ENCODE measurements at places on chromosomes 1 and 21. TPM values are rescaled to one million over a fixed set of nuclear protein-coding genes. Genes with fewer than 3 reads are reported as not detected.

- no peak for ATAC-seq
These were observed 3.0 kb upstream of the AADACL4 start for GRCh38 chr1:12640958-12641272.

- no peak for ATAC-seq
These were observed 123.4 kb downstream of the KCNK1 start for GRCh38 chr1:233737341-233737740.

DNA sequence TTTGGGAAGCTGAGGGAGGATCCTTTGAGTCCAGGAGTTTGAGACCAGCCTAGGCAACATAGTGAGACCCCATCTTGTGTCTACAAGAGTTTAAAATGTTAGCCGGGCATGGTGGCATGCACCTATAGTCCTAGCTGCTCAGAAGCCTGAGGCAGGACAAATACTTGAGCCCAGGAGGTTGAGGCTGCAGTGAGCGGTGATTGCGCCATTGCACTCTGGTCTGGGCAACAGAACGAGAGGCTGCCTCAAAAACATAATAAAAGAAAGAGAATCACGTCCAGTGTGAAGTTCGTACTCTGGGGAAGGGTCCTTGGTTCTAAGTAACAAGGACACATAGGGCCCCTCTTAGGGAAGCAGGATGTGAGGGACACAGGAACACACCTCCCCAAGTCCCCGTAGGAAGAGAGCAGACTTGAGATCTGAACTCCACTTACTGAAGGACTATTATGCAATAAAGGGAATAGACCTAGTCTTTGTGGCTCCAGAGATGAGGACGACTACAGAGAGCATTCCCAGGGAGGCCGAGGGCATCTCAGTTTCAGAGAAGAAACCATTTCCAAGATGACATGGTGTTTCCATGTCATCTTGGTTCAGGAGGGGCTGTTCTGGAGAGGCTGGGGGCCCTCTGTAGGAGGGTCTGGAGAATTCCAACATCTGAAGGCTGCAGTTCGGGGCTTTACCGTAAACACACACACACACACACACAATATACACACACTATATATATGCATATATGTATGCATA lies 10.8 kb upstream of the ENO1 start:
- no peak for ATAC-seq

DNA sequence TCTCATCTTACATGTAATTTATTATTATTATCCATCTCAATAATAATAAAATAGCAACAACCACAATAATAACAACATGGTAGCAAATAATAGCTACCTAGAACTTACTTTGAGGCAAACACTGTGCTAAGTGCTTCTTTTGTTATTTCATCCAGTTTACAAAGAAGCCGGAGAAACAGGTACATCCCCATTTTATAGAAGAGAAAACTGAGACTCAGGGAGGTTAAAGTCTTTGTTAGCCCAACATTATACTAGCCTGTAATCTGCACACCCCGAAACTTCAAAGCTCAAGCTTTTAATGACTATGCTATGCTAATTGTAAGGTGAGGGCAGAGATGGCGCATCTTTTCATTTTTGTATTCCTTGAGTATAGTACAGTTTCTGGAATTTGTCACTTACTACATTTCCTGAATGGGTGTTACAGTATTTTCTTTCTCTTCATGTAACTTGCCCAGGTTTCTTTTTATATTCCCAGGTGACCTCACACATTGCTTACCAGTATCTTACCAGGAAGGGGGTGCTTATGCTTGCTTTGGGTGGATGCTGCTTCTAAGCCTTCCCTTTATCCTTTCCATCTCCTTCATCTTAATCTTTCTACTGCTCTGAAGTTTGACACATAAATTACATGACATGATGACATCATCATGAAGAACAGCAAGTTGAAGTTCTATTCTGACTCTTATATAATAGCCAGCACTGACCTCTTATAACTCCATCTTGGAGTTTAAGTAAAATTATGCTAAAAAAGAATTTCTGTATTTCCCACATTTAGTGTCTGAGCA lies 8.3 kb downstream of the GCLM start:
- no peak for ATAC-seq

- peak; percentile 86 for ATAC-seq
These were observed 475.4 kb downstream of the PTPRU start for GRCh38 chr1:29711582-29712283.

- ATAC-seq: no peak
These were observed 117.1 kb downstream of the FOXD2 start for GRCh38 chr1:47554901-47555300.

GRCh38 chr1:164813776-164814175 lies 254.8 kb downstream of the PBX1 start:
- no peak for ATAC-seq

GRCh38 chr1:191752342-191752741 lies 405.9 kb upstream of the RGS18 start:
- ATAC-seq: no peak

DNA sequence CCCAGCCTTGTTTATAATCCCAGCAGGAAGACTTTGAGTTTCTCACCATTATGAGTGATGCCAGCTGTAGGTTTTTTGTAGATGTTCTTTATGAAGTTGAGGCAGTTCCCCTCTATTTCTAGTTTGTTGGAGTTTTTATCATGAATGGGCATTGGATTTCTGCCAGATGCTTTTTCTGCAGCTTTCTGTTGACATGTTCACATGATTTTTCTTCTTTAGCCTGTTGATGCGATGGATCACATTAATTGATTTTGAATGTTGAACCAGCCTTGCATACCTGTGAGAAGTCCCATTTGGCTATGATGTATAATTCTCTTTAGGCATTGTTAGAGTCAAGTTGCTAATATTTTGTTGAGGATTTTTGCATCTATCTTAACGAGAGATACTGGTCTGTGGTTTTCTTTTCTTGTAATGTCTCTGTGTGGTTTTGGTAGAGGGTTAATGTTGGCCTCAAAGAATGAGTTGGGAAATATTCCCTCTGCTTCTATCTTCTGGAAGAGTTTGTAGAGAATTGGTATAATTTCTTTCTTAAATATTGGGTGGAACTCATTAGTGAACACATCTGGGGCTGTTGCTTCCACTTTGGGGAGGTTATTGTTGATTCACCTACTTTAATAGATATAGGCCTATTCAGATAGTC lies 33.2 kb downstream of the ZBTB40 start:
- no peak for ATAC-seq

DNA sequence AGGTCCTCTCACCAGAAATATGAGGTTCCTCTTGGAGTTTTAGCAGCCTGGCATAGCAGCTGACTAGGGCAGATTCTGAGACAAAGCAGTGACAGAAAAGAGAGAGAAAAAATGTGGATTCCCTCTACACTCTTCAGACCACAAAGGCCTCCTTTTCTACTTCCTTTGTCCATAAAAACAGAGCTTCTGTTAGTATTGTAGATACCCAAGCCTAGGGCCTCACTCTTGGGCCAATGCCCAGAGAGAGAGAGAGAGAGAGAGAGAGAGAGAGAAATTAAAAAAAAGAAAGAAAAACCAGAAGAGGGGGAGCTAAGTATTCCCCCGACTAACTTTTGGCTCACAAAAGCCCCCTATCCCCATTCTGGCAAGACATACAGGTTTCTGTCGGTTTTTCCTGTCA lies 2.4 kb upstream of the ZRANB2 start:
- no peak for ATAC-seq

GRCh38 chr1:160550572-160551034 lies 27.5 kb upstream of the SLAMF6 start:
- ATAC-seq: peak; percentile 90

DNA sequence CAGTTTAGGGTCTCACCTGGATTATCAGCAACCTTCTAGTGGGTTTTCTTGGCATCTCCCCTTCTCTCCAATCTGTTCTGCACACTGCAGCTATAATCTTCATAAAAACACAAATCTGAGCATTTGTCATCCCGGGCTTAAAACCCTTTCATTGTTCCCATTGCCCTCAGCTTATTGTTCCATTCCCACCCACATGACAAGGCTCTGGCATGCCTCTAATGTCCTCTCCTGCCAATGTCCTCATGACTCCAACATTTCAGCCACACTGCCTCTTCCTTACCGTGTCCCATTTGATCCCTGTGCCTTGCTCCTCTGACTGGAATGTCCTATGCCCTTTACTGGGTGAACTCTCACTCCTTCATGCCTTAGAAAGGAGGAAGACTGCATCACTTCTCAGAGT lies 7.5 kb upstream of the DPH2 start:
- no peak for ATAC-seq

DNA sequence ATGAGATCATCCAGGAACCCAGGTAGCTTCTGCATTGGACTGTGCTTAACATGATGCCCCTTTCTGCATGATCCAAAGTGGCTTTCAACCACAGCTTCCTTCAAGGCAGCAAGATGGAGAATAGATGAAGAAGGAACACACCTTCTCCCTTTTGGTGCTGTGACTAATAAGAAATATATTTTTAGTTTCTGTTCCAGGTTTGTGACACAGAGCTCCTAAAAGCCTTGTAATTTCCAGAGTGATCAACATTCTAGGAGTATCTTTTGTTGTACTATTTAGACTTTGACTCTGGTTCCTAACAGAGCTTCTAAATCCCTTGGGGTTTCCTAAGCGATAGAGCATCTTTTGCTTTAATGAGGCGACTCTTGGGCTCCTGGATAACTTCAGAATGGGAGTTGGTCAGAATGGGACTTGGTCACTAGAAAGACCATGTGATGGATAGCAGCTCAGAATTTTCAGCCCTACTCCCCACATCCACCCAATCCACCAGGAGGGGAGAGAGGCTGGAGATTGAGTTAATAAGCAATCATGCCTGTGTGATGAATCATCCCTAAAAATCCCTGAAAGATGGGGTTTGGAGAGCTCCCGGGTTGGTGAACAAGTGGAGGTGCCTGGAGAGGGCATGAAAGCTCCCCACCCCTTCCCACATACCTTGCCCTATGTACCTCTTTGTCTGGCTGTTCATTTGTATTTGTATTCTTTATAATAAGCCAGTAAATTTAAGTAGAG lies 134.8 kb downstream of the FGGY start:
- peak; percentile 6 for ATAC-seq

DNA sequence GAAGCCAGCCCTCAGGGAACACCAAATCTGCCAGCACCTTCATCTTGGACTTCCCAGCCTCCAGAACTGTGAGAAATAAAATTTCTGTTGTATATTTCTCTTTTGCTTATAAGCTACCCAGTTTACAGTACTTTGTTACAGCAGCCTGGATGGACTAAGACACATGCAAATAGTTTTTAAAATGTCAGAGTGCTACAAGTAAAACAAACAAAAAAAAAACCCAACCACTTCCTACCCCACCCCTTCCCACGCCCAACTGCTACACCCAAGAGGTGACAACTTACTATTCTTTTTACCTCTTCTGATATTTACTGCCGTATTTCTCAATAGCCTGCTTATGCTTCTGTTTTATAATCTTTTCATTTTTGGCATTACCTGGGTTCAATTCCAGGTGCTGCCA lies 8.6 kb upstream of the SPSB1 start:
- ATAC-seq: peak; percentile 27

DNA sequence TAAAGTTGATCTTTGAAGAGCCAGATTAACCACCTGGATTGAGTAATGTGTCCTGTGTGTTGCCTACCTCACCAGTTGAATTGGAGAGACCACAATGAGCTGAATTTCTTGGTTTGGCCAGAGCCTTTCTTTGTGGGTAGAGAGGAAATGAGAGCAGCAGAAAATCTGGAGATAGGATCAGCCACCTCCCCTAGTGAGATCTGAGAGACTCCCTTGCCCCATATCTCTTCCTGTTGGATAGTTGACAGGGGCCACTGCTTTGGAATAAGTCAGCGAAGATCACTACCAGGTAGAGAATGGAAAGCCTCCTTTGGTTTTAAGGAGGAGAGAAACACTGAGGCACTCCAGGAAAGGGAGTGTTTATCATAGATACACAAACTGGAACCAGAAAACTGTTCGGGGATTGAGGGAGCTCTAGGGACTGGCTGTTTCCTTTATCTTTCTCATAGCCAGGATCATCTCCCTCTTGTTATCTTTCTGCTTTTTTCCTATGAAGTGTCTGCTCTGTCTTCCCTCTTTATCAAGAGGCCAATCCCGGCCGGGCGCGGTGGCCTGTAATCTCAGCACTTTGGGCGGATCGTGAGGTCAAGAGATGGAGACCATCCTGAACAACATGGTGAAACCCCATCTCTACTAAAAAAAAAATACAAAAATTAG lies 21.3 kb upstream of the ZNF326 start:
- no peak for ATAC-seq

- no peak for ATAC-seq
These were observed 60.2 kb downstream of the ODF2L start for GRCh38 chr1:86335916-86336315.

- ATAC-seq: no peak
These were observed 80.8 kb upstream of the UBE2U start for GRCh38 chr1:64122588-64122987.

- ATAC-seq: no peak
These were observed at the start of gene FLG for GRCh38 chr1:152325111-152325510. FLG (minus strand) TSS chr1:152325239; CDS start chr1:152315456, 9,783 bp downstream.

- peak; percentile 94 for ATAC-seq
These were observed 5.4 kb downstream of the OBSCN start for GRCh38 chr1:228212966-228213844.

TMEM240 gene
- 2.1 TPM for total RNA-seq

KPNA6 gene
- total RNA-seq: 77.1 TPM

TMEM125 gene
- not detected for total RNA-seq

DYNLT4 gene
- total RNA-seq: 0.56 TPM

SLC45A3 gene
- total RNA-seq: 0.63 TPM

AK5 gene
- not detected for total RNA-seq

LCE3D gene
- not detected for total RNA-seq

PCP4 gene
- total RNA-seq: not detected

HSPA6 gene
- total RNA-seq: 0.37 TPM

AK4 gene
- 142 TPM for total RNA-seq
